ENCODE measurements at places on chromosomes 4 and X. TPM values are rescaled to one million over a fixed set of nuclear protein-coding genes. Genes with fewer than 3 reads are reported as not detected.
A peak's percentile ranks its signal among the peaks of the same experiment; 100 is the strongest.

- no peak for DNase-seq
These were observed 19.8 kb upstream of the FAM9A start for GRCh38 chrX:8820910-8821527.

DNA sequence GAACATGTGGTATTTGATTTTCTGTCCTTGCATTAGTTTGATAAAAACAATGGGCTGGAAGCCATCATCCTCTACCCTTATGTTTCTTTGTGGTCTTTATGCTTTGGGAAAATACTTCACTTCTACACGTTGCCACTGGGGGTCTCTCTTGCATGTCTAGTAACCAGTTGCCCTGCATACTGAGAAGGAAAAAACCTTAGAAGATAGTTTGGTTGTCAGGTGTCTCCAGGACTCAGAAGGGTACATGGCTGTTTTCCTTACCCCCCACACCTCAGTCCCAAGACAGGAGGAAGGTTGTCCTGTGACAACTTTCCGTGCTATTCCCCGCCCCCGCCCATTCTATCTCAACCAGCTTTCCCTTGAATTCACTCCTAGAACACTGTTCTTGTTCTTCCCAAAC is 62.1 kb upstream of the LANCL3 start:
- DNase-seq: peak; percentile 5

The PHKA1 gene
- 3.9 TPM for polyA plus RNA-seq

GRCh38 chrX:136819031-136819703 is 38.4 kb upstream of the ARHGEF6 start:
- no peak for DNase-seq

- peak; percentile 68 for DNase-seq
These were observed 6.5 kb downstream of the CRLF2 start for GRCh38 chrX:1205681-1206611.

DNA sequence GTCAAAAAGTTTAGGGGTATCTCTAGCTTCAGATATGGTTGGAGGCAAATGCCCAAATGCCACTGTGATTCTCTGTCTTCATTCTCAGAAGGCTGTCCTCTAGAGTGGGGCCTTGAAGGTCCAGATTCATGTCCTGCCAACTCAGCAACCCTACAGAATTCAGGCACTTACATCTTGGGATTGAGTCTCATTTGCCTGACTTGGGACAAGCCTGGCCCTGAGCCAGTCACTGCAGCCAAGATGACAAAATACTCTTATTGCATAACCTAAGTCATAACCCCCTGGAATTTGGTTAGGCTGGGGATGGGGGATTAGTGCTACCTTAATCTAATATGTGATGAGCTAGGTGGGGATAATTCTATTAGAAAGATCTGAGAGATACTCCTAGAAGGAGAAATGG is 100.5 kb downstream of the AREG start:
- DNase-seq: peak; percentile 34

The NKX6-1 gene
- 0.08 TPM for polyA plus RNA-seq

GRCh38 chr4:180788729-180789128 is 1454.5 kb upstream of the TENM3 start:
- no peak for DNase-seq

DNA sequence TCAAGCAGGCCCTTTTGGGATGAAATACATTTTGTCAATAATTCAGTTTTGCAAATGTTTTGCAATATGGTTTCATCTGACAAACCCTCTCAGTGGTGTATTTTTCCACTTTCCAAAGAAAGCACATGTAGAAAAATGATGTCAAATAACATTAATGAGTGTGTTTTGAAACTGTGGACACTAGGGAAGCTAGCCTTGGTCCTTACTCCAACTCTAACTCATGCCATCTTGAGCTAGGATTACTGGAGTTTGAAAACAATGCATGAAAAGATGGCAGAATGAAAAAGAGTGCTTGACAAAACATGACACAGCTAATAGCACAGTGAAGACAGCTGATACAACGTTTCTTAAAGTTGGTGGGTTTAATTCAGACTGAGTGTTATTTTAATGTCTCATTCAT is 41.4 kb downstream of the HAND2 start:
- DNase-seq: no peak

- no peak for DNase-seq
These were observed 58.7 kb downstream of the SCFD2 start for GRCh38 chr4:53307210-53307609.

GRCh38 chrX:130139474-130140201 is 26.0 kb downstream of the AIFM1 start:
- no peak for DNase-seq
